ENCODE measurements at places on chromosomes 16 and 17. TPM values are rescaled to one million over a fixed set of nuclear protein-coding genes. Genes with fewer than 3 reads are reported as not detected.

DNA sequence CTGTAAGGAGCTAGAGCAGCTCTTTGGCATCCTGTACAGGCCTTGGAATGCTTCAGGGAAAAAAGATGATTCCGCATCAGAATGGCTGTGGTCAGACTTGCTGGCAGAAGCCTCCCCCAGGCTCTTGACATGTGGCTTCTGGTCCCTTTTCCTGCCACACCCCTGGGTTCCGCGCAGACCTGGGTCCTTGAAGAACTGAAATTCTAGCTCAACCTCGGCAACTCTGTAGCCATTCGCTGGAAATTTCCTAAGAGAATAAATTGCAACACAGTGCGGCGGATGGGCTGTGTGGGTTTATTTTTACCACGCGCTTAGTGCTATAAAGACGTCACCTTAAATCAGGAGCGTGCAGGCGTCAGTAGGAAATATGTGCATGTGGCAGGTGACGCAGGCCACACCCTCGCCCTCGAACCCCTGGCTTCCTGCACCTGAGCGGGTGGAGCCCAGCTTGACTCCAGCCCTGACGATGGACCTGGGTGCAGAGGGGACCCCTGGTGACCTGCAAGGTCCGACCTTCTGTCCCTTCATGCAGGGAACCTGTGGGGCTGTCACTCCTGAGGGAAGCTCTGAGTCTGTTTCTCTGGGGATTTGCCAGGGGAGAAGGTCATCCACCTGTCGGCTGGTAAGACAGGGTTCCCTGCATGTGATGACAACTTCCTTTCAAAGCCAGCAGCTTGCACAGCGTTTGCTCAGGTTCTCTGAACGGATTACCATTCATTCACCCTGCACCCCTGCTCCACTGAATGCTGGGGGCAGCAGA is 46.3 kb downstream of the METRNL start:
- DNase-seq, result no peak

DNA sequence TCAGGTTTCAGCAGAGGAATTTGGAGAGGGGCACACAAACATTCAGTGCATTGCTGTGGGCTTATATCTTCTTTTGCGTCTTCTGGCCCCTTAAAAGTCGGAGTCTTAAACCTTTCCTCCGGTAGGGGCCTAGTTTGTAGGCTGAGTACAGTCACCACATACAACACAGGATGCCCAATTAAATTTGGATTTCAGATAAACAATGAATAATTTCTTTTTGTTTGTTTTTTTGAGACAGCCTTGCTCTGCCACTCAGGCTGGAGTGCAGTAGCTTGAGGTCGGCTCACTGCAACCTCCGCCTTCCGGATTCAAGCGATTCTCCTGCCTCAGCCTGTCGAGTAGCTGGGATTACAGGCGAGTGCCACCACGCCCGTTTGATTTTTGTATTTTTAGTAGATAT is 26.7 kb upstream of the ADORA2B start:
- no peak for DNase-seq

GRCh38 chr16:59593194-59593661 is 859.1 kb upstream of the GOT2 start:
- no peak for DNase-seq

DNA sequence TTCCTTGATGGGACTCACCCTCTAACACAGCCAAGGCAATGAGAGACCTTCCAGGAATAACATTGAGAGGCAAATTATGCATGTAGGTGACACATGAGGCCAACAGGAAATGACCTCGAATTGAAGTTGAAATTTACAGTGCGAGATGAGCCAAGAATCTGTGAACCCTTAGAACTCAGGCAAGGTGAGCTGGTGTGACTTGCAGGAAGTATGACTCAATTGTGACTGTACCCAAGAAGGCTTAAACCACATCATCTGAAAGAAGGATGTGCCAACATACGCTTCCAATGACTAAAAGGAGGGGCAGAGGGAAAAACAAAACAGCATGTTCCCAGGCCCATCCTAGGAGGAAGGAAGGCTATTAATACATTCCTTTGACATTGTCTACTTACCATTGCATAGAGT is 44.8 kb downstream of the PITPNC1 start:
- peak; percentile 90 for DNase-seq

- no peak for DNase-seq
Observed at GRCh38 chr17:77376795-77377709, 236.3 kb downstream of the SEC14L1 start.

- no peak for DNase-seq
Observed at GRCh38 chr17:60415146-60415545, 7.1 kb upstream of the CHCT1 start.

- no peak for DNase-seq
Observed at GRCh38 chr17:39602533-39603303, 5.0 kb downstream of the NEUROD2 start.

DNA sequence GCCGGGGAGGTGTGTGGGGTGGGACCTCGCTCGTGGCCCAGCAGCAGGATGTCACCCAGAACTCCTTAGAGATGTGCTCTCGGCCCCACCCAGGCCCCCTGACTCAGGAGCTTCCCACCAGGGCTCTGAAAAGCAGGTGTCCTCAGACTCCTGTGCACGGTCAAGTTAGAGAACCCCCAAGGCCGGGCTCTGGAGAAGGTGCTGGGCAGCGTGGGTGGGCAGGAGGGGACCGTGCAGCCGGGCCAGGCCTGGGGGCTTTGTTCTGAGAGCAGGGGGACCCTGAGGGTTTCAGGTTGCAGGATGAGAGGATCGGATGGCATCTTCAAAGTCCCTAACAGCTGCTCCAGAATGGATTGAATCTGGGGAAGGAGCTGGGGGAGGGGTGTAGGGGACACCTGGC is 164.4 kb upstream of the CIBAR2 start:
- DNase-seq, result no peak

DNA sequence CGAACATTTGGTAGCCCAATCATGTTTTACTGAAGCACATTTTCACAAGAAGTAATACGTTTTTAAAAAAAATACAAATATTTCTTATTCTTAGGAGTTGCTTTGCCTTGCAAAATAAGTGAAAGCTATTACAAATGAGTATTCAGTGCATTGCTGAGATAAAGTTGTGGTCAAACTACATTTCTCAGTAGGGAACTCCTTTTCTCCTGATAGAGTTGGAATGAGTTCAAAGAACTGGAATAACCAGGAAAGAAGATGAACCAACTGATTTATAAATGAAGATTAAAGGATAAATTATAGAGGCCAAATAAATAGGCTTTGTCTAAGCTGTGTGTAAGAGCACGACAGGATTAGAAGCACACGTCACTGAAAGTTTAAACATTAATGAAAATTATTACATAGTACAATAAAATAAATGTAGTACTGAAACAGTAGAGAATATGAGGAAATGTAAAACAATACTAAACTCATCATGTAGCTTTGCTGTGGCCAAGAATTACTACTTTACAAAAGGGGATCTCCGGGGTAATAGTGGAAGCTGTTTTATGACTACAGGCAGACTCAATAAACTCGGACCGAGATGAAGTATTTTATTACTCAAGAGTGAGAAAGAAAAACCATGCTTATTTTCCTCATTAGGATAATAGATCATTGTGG is 73.6 kb downstream of the KCNJ2 start:
- DNase-seq, result no peak

DNA sequence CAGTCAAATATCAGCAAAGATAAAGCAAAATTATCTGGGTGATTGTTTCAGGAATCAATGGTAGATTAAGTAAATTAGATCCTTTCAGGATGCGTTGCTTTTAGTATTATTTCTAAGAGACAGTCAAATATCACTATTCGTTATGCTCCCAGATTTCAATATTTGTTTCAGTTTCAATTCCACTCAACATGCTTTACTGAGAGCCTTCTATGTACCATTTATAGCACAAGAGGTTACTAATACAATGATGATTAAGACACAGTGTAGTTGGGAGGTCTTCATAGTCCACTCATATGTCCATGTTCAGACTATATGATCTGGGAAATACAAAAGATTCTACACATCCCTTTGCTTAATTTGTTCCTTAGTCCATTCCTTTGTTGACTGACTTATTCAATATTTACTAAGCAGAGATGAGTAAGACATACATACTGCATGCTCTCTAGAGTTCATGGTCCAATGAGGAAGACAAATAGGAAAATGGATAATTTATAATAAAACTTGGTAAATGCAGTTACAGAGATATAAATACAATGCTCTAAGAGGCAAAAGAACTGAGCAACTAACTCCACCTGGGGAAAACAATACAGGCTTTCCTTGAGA is 88.2 kb upstream of the NOG start:
- DNase-seq, result no peak

GRCh38 chr16:66264311-66265047 is 102.0 kb upstream of the CDH5 start:
- DNase-seq, result no peak

DNA sequence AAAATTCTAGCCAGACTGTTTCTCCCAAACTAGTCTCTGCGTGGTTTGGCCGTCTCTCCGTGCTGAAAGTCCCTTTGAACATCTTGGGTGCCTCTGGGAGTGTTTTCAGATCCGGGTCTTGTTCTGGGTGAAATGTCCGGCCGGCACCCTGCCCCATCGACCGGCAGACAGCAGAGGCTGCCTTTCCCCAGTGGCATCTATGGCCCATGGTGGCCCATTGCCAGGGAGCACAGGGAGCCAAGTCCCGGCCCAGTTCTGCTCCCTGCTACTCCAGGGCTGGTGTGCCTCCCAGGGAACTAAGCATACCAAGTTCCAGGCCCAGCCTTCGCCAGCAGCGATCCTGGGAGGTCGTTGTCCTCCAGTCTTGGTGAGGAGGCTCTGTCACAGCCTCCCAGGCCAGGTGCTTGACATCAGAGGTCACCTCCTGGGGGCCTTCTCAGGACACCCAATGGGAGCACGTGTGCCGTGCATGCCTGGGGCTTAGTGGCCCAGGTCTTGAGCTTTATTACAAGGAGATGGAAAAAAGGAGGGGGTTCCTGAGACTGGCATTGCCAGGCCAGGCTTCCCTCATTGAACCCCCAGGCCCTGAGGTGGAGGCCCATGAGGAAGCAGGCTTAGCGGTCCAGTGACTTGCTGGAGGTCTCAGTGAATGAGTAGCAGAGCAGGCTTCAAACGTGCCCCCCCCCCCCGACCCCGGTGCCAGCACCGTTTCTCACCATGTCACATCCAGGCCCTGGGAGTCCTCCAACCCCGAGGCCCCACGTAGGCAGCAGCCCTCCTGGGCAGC is 54.0 kb downstream of the PGS1 start:
- DNase-seq, result no peak

- peak; percentile 38 for DNase-seq
Observed at GRCh38 chr17:44677136-44677535, 12.4 kb downstream of the CCDC43 start.

- no peak for DNase-seq
Observed at GRCh38 chr16:56382901-56383355, 42.4 kb downstream of the AMFR start.

GRCh38 chr17:68511254-68511670 is 968 bp upstream of the PRKAR1A start:
- DNase-seq, result no peak

DNA sequence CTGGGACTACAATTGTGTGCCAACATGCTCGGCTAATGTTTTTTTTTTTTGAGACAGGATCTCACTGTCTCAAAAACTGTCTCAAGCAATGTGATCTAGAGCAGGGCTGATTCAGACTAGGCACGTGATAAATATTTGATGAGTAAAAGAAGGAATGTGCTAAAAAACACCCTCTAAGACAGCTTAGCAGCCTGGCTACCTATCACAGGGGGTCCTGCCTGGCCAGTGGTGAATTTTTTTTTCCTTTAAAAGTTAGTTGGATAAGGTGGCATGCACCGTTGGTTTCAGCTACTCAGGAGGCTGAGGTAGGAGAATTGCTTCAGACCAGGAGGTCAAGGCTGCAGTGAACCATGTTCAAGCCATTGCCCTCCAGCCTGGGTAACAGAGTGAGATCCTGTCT is 14.8 kb upstream of the GPATCH8 start:
- no peak for DNase-seq

- DNase-seq, result no peak
Observed at GRCh38 chr16:73568769-73569168, 520.8 kb upstream of the ZFHX3 start.

GRCh38 chr17:83194761-83195329 is 115.4 kb downstream of the METRNL start:
- no peak for DNase-seq

- DNase-seq, result no peak
Observed at GRCh38 chr17:36665417-36665816, 64.0 kb downstream of the MRM1 start.

GRCh38 chr17:66322764-66323163 is 20.4 kb downstream of the PRKCA start:
- DNase-seq, result no peak

GRCh38 chr16:86387468-86388440 is 122.6 kb upstream of the FOXF1 start:
- DNase-seq, result peak; percentile 95

GRCh38 chr17:42814633-42815399 is 9.3 kb downstream of the BECN1 start:
- peak; percentile 90 for DNase-seq

DNA sequence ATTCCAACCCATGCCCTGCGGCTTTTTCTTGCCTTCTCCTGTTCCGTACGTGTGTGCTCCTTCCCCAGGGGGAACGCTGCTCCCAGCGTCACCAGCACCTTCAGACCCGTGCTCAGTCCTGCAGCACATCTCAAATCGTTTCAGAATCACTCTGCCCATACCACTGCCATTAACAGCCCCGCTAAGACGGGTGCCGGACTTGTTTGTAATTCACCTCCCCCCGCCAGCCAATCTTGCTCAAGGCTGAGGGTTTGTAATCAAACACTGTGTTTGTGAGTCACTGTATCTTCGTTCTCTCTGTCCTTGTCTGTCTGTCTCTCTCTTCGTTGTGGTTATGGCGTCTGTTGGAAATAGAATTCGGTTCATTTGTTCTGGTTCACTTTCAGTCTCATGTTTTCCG is 17.3 kb downstream of the CARD14 start:
- DNase-seq, result no peak

DNA sequence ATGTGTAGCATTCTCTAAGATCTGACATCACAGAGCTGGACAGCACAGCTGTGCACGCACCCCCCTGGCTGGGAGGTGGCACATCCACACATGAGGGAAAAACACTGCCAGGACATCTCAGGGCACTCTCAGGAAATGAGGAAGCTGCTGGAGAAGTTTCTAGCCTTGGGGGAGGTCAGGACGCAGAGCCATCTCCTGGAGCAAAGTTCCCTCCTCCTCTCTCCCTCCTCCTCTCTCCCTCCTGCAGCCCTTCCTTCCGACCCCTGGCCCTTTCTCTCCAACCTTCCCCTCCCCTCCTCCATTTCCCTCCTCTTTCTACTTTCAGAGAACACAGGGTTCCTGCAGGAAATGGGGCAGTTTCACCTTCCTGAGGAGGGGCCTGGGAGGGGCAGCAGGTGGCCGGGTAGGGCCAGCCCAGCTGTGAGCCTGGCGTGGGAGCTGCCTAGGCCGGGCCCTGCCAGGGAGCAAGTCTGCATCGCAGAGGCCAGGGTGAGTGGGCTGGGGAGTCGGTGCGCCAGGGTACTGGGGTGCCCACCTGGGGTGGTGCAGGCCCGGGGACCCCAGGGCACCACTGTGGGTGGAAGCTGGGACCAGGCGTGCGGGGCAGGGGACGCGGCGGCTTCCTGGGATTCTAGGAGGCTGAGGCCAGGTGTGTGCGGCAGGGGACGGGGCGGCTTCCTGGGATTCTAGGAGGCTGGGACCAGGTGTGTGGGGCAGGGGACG is at the start of gene DPEP1:
Gene DPEP1 (plus strand): TSS at position 412 of the 723 bp plus-strand sequence. CDS start 16,769 bp downstream, outside the sequence.
- peak; percentile 24 for DNase-seq

EXOSC6 gene
- total RNA-seq, result 47.6 TPM

LGALS9B gene
- not detected for total RNA-seq

SLC2A4 gene
- 0.34 TPM for total RNA-seq

TBC1D3H gene
- total RNA-seq, result not detected

ANKFN1 gene
- not detected for total RNA-seq

EMP2 gene
- 43.7 TPM for total RNA-seq

TRAPPC2L gene
- 46.6 TPM for total RNA-seq

USP10 gene
- total RNA-seq, result 32.7 TPM

KRT32 gene
- not detected for total RNA-seq

OTOP3 gene
- total RNA-seq, result not detected

KRTAP3-1 gene
- total RNA-seq, result not detected

ASB16 gene
- 0.17 TPM for total RNA-seq
